Thyroid gland (tissue), 4 donors: ENCODE measurements at places on chromosomes 5 and 9.

GRCh38 chr9:26158631-26159150 is 480.4 kb upstream of the TUSC1 start:
- no peak for DNase-seq

DNA sequence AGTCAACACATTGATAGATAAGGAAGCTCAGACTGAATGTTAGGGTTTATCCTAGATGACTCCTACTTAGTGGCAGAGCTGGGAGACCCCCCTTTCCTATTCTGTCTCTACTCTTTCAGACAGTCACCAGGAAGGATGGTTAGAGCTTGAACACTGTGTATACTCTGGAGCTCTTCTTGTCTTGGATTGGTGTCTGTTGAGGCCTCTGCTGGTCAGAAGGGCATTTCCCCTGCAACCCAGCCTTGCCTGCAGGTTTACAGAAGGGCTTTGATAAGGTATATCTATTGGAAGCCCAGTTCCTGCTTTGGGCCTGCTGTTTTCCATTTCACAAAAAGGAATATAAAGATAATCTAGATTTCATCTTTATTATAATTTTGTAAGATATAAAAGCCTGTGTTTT is 71.8 kb downstream of the KDM4C start:
- DNase-seq, result no peak

DNA sequence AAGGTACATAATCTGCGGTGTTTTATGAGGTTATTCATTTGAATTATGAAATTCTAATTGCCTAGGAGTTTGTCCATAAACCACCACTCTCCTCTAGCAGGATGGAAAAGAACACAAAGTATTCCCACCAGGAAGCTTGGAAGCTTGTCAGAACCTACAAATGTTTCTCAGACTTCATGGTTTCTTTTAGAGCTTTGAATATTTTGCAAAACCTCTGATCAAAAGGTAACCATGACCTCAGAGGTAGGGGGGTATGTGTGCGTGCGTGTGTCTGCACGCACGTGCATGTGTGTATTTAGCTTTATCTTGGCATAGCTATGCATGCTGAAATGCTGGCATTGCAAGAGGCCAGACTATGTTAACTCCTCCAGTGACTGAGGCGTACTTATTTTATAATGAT is 847.0 kb downstream of the TLE1 start:
- DNase-seq, result no peak

DNA sequence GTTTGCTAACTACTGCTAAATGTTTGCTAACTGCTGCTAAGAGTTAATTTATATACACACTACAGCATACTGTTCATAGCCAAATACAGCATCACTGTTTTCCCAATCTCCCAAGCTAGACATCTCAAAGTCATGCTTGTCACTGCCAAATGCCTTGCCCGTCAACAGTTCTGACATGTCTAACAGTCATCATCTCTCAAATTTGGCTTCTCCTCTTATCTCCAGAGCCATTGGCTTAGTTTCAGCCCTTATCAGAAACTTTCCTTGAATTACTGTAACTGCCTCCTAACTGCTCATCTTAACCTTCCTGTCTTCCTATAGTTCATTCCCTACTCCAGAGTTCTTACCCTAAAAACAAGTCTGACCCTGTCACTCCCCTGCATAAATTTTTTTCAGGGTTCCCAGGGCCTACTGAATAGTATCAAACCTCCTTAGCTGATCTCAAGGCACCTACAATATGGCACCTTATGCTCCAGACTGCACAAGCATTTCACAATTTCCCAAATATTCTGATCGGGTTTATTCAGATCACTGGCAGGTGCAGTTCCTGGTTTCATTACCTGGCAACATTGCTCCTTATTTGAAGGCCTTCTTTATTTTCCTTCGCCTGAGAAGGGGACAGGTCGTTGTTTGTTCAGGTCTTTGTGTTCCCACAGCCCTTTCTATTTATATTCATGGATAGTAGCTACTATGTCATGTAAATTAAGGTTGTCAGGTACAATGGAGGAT is 55.9 kb upstream of the ANKRD55 start:
- no peak for DNase-seq

- DNase-seq, result no peak
Measured at GRCh38 chr5:145473042-145473642, 362.0 kb downstream of the PRELID2 start.

GRCh38 chr9:133843250-133843649 is 105.1 kb upstream of the SARDH start:
- no peak for DNase-seq

DNA sequence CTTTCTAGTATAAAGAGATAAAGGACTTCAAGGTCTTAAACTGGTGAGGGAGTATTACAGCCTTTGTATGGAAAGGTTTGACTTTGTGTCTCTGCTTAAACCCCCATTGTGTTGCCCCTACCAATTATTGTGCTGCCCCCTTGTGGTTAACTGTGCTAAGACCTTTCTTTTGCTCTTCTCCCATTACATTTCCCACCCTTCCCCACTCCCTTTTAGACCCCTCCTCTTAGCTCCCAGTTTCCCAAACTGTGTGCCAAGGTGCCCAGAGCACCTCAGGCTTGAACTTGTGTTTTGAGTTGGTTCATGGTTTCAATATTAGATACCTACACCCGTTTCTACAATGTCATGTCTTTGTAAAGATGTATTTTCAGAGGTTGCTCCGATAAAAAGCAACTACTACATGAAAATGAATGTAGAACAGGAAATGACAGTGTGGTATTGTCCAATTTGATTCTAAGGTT is 2.9 kb downstream of the JAK2 start:
- peak; percentile 33 for DNase-seq

GRCh38 chr5:134110382-134110781 is 4.1 kb upstream of the TCF7 start:
- DNase-seq, result no peak

DNA sequence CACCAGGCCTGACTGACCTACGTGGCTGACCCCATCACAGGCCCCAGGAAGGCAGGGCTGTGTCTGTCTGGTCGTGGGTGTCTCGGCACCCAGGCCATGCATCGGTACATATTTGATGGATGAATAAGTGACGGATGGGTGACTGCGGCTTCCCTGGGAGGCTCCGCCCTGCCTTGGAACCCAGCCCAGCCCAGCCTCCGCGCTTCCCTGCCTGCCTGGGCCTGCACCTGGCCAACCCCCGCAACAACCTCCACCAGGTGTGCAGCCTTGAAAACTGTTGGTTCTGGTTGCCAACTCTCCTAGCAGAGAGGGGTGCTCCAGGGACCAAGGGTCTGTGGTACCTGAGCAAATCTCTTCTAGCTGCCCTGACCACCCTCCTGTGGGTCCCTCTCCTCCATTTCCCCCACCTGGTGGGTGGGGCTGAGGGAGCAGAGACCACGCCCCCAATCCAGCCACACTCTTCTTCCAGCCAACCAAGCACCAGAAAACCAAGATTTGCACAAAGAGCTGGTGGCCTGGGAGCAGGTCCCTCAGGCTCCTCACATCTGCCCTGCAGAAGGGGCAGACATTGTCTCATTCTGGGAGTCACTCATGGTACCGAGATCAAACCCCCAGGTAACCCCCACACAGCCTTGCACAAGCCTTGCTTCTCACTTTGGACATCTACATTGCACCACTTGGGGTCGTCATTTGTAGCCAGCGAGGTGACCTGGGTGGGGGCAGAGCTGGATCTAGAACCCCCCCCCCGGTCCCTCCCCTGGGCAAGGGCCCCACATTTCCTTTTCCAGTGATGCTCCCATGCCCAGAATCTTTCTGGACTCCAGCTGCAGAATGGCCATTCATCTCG is 100.6 kb upstream of the IER5L start:
- DNase-seq, result peak; percentile 85

DNA sequence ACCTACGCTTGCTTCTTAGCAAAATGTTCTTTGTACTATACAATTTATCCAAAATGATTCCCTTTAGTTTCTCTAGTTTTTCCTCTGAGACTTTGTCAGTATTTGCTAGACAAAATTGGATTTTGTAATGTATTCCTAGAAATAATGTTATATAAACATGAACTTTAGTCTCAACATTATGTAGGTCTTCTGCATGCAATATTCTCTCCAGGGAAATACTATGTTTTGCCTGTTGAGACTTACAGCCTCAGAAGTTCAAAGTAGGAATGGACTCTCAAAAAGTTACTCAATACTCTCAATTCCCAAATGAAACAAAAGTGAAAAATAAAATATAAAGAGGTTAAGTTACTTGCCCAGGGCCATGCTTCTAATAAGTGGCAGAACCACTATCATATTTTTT is 24.8 kb upstream of the SMC2 start:
- no peak for DNase-seq

DNA sequence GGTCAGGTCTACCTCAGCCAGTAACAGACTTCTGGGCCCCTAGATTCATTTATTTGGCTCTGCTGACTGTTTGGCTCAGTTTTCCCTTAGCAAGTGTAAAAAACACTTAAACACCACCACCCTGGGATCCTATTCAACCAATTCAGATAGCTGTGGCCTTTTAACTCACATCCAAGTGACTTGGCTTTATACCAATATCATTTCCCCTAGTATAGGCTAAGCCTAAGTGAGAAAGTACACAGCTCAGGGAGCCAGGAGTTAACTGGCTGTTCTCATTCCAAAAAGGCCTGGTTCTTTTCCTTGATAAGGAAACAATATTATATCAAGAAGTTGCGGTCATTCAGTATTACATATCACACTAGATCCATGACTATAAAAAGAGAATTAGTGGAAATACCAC is 163.5 kb downstream of the ARL15 start:
- DNase-seq, result no peak

DNA sequence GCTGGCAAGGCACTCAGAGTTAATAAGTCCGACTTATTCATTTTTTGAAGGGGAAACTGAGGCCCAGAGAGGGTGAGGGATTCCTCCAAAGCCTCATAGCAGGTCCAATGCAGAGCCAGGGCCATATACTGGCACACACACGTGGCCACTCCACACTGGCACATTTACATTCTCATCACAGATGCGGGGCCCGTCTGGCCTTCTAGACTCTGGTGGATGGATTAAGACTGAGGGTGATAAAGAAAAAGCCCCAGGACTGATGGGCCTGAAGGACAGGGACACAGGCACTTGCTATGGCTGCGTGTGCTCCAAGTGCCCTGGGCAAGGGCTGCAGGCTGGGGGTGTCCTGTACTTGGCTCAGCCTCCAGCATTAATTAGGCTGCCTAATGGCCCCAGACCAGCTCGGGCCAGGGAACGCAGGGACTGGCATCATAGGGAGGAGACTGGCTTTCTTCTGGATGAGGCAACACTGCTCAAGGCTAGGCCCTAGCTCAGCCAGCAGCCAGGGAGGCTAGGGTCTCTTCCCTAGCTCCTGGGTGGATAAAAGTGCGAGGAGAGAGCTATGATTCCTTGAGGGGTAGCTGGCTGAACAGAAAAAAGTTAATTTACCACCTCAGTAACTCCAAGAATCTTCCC is 28.5 kb upstream of the CSF1R start:
- DNase-seq, result no peak

DNA sequence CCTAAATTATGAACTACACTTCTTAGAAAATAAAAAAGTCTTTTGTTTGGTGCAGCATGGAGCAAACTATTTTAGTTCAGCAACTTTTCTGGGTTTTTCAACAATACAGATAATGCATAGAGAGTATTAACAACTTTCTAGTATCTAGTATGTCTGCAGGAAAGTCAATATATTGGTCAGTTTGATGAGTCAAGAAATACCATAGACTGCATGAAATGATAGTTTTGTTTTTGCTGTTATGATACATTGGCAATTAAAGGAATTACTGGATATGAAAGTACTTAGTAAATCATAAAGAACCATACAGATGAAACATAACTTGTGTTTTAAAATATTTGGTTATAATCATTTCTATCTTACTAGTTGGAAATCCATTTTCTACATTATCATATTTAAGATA is 173.5 kb downstream of the GIN1 start:
- no peak for DNase-seq

DNA sequence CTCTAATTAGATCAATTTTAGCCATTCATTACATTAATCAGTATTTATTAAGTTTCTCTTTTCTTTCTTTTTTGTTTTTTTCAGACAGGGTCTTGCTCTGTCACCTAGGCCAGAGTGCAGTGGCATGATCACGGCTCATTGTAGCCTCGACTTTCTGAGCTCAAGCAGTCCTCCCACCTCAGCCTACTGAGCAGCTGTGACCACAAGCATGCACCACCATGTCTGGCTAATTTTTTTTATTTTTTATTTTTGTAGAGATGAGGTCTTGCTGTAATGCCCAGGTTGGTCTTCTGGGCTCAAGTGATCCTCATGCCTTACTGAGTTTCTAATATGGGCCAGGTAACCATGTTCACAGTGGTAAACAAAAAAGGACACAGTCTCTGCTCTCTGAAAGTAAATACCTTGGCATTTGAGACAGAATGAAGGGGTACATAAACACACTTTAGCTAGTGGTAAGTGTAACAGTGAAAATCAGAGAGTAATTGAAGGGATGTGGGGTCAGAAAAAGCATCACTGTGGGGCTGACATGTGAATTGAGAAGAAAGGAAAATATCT is 336.3 kb downstream of the ADGRV1 start:
- no peak for DNase-seq

DNA sequence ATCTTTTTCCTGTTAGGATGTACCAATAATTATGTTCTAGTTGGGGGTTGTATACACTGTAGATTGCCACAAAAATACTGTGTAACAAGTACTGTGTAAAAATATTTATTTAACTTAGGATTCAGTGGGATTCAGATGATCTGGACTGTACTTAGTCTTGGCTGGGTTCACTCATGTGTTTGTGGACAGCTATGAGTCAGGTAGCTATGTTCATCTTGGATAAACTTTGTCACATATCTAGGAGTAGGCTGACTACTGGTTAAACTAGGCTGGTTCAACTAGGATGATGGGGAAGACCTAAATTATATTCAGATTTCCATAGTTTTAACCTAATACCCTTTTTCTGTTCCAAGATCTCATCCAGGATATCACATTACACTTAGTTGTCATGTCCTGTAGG is 32.1 kb upstream of the TNFSF15 start:
- DNase-seq, result no peak

DNA sequence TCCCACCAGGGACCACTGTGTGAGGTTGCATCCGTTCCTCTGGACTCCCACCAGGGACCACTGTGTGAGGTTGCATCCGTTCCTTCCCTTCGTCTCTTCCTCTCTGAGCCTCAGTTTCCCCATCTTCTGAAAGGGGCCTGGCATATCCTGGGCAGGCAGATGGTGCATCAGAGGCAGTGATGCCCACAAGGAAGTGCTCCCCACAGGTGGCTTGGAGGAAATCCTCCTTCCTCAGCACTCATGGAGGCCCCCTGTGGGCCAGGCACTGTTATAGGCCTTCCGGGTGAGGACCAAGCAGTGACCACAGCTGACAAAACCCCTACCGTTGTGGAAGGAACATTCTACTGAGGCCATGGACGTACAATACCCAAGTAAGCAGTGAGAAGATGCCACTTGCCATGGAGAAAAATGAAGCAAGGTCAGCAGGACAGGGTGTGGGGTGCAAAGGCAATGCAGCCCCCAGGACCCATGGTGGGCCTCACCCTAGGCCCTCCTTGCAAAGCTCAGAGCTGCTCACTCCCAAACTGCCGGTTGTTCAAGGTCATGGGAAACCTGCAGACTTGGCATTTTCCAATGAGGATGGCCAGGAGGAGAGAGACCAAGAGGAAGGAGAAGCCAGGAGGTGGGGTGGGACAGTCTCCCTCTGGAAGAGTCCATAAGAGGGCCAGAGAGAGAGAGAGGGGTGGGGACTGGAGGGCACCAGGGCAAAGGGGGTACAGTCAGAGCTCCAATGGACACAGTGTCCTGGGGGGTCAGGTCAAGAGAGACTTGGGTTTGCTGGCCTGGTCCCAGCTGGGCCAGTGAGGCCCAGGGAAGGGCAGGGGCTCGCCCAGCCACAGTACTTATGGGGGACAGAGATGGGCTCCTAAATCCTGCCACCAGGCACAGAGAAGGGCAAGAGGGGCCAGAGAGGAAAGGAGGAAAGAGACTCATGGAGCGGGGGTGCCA is 51.1 kb downstream of the C9orf50 start:
- DNase-seq, result peak; percentile 40
